NCI-H526 treated with DMSO at 0.1 percent for 48 hours (cell line): ENCODE measurements at places on chromosomes 4 and X.

- DNase-seq = peak; percentile 33
These were observed 81.2 kb downstream of the ABLIM2 start for GRCh38 chr4:8077181-8078108.

- no peak for DNase-seq
These were observed 8.6 kb upstream of the TSPAN7 start for GRCh38 chrX:38552721-38553120.

- DNase-seq = no peak
These were observed 355.1 kb upstream of the CLNK start for GRCh38 chr4:11039634-11040131.

DNA sequence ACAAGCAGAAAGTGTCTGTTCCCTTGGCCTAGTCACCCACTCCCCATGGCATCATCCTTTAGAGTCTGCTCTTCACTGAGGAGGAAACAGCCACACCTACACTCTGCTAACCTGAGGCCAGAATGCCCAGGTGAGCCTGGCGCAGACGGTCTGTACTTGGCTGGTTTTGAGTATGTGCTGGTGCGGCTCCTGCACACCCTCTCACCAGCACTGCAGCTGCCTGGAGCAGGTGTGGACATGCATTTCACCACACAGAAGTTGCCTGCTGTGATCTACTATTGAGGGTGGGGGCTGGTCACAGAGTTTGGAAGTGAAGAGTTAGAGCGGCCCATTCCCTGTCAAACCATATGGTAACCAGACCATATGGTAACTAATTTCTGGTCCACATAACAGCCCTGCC, 39.5 kb downstream of the KANTR start:
- no peak for DNase-seq

GRCh38 chr4:17531538-17532285, 16.7 kb downstream of the CLRN2 start:
- DNase-seq = no peak

DNA sequence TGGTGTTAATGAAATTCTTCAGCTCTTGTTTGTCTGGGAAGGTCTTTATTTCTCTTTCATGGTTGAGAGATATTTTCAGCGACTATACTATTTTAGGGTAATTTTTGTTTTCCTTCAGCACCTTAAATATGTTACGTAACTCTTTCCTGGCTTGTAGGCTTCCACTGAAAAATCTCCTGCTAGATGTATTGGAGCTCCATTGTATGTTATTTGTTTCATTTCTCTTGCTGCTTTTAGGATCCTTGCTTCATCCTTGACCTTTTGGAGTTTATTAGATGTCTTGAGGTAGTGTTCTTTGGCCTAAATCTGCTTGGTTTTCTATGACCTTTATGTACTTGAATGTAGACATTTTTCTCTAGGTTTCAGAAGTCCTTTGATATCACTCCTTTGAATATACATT, 93.6 kb downstream of the MMRN1 start:
- DNase-seq = no peak
